ENCODE measurements at places on chromosomes 11 and 22.

GRCh38 chr11:76382209-76382608 is 1.1 kb downstream of the GVQW3 start:
- DNase-seq: no peak

- DNase-seq: no peak
Observed at GRCh38 chr11:66562275-66562674, 6.1 kb downstream of the CTSF start.

GRCh38 chr11:69540118-69541000 is 58.9 kb downstream of the LINC01488 start:
- no peak for DNase-seq

DNA sequence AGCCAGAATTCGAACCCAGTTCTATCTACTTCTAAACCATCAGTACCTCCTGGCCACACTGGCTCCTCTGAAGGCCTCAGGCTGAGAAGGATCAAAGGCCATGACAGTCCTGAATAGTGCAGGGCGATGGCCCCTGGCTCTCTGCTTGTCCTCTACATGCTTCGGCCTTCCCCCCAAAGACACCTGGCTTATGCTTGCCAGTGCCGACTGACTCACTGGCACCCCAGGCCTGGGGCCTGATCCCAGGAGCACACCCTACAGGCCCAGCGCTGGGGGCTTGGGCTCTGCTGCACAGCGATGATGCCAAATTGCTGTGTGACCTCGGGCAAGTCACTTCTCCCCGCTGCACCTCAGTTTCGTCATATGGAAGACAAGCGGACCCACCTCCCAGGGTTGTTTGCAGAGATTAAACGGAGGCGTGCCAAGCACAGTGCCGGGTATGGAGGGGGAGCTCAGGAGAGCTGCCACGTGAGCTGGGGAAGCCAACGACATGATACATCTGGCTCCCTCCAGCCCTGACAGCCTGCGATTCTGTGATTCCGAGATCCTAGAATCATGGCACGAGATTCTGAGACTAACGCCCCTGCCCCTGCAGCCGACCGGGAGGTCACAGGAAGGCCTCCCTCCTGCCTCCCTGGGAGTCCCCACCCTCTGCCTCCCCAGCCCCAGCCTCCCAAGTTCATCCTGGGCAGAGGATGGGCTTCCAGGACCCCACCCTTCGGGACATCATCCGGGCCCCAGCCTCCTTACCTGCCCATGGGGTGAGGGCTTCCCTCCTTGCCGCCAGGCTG is 1.0 kb downstream of the SSTR3 start:
- DNase-seq: no peak

- DNase-seq: no peak
Observed at GRCh38 chr22:50041361-50042065, 16.6 kb downstream of the TTLL8 start.

- no peak for DNase-seq
Observed at GRCh38 chr22:30866811-30867271, 101.7 kb downstream of the MORC2 start.

All from D721Med (cell line).